Fibroblast of skin of right biceps (primary cell): ENCODE measurements at places on chromosomes 3 and 15.

DNA sequence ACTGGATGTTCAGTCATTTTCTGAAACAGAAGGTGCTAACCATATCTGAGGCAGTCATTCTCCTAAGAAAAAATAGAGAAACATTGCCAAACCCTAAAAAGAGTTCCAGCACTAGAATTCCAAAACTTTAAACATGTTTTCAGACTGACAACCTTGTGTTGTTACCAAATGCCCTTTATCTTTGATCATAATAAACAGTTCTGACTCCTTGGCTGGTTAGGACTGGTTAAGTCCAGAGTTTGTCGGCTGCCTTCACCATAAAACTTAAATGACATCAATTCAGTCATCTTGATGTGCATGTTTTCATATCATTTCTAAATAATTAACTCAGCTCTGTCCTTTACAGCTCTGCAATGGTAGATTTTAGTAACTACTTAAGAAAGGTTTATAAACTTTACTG is 68.0 kb downstream of the COL8A1 start:
- no peak for DNase-seq

- no peak for DNase-seq
Observed at GRCh38 chr15:94119298-94119811, 112.0 kb upstream of the MCTP2 start.

DNA sequence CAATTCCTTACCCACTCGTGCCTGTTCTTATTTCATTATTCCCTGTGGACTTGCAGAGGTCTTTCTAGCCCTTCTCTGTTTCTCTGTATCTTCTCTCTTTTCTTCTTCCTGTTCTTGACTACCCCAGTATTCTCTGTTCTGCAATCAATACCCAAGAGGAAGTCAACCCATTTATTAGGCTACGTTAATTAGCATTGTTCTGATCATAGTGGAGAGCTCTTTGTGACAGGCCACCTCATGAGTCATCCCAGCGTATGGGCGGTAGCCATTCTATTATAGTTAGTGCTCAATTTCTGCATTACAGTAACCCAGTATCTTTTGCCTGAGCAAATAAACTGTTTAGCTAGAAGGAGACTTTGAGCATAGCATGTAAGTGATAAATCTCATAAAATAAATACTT is 259.5 kb upstream of the GRM7 start:
- no peak for DNase-seq

- no peak for DNase-seq
Observed at GRCh38 chr15:51133140-51133765, 38.5 kb upstream of the TNFAIP8L3 start.

DNA sequence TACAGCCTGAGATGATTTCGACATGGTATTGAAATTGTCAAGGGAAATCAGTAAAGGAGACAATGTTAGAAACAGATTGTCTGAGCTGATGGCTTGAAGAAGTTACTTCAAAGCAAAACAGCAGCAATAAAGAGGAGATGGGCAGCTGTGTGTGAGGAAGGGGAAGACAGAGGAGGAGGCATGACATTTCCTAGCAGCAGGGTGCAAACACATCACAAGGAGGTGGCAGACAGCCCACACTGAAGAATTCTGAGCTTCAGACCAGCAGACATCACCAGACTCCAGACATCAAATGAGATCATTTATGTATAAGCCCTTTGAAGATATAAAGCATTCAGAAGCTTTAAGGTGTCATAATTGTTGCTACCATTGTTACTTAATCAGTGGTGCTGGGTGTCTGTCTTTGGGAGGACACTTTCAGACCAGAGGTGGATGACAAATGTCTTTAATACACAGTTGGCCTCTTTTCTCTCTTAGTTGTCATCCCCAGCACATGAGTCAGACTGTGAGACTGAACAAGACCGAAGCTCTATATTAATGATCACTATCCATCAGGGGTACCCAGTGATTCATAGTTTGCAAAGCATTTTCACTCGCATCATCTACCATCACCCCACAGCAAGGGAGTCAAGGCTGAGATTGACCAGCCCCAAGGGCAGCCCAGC is 203.9 kb downstream of the MINAR1 start:
- DNase-seq = peak; percentile 79

GRCh38 chr15:66594836-66595235 is 29.0 kb upstream of the LCTL start:
- no peak for DNase-seq

DNA sequence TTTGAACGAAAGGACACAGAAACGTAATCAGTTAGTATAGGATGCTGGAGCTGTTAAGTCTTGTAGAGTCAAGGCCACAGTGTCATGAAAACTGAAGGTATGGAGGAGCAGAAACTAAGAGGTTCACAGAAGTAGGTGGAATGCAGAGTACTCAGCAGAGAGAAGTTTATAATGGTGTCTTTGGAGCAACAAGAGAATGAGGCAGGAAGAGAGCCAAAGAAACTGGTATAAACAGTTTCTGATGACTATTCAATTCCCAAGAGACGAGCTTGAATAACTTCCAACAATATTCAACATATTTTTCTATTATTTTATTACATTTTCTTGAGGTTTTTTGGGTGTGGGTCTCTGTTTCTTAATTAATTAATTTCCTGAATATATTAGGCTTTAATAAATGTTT is 29.6 kb downstream of the GALK2 start:
- peak; percentile 11 for DNase-seq

DNA sequence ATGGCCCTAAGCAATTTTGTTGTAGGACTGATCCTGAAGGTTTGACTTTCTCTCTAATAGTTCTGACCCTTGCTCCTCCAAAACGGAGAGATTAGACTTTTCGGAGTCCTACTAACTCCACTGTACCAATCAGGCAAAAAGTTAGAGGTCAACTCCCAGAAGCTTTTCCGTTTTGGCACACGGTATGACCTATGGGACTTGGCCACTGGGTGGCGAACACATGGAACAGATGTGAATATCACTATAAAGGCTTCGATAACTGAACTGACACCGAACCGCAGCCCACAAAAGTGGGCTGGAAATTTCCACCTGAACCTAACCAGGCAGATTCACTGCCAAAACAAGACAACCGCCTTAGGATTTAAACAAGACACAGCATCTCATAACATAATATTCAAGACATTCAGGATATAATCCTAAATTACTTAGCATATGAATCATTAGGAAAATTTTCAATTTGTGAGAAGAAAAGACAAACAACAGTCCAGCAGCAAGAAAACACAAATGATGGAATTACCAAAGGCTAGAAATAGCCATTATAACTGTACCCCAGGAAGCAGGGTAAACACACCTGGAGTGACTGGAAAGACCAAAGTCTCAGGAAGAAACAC is 12.2 kb upstream of the TM2D3 start:
- no peak for DNase-seq

DNA sequence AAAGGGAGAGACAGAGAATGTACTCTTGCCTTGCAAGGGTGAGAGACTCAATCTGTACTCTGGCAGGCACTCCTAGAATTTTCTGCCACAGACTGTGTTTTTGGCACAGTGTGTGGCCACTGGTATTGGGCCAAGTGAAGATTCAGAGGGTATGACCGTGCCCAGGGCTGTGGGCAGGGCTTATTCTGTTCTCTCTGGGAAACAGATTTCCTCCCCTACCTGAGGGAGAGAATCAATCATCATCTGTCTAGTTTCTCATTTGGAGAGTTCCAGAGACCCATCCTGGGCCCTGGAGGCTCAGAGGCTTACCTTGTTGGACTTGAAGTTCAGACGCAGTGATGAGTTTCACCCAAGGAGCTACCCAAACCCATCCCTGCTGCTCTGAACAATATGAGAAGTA is 28.2 kb downstream of the CSTA start:
- DNase-seq = no peak

GRCh38 chr15:49900006-49900902 is 218.8 kb downstream of the ATP8B4 start:
- peak; percentile 55 for DNase-seq

DNA sequence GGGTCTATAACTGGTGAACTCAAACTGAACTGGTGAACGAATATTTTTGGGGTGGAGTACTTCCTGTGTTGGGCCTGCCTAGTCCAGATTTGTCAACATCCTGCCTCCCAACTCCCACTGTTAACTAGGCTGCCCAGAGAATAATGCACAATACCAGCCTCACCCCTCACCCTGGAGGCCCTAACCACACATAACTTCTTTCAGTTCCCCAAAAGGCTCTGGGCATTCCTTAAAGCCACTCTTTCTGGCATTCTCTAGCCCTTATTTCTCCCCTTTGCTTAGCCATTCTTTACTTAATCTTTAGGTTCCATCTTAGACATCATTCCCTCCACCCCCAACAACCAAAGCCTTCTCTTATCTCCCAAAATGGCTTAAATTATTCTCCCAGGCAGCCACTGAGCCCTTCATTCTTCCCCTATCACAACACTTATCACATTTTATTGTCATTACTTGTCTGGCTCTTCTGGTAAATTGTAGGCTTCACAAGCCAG is 9.1 kb upstream of the SEC11A start:
- peak; percentile 41 for DNase-seq

- no peak for DNase-seq
Observed at GRCh38 chr15:40922608-40923005, 6.5 kb upstream of the DLL4 start.

DNA sequence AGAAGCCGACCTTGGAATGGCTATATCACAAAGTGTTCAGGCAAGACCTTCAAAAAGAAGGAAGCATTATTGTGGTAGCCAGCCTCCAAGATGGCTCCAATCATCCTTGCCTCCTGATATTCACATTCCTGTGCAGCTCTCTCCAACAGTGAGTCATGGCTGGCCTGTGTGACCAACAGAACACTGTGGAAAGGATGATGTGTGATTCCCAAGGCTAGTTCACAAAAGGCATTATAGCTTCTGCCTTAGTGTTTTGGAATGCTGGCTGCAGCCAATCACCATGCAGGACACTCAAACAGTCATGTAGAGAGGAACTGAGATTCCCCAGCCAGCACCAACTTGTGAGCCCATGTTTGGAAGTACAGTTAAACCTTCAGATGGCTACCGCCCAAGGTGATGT is 102.6 kb downstream of the EFL1 start:
- DNase-seq = peak; percentile 100

DNA sequence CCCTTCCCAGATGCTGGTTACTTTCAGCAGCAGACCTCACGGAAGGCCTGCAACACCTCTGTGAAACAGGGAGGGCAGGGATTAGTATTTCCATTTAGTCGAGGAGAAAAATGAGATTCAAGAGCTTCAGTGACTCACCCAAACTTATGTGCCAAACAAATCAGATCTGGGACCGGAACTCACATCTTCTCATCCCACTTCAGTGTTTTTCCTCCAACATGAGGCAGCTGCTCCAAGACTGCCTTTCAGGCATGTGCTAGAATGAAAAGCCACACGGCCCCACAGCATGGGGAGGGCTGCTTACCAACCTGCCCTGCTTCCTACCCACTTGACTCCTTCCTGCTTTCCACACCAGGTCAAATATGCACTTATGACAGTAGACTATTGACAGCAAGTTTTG is 129.4 kb upstream of the SLC24A5 start:
- DNase-seq = peak; percentile 15

DNA sequence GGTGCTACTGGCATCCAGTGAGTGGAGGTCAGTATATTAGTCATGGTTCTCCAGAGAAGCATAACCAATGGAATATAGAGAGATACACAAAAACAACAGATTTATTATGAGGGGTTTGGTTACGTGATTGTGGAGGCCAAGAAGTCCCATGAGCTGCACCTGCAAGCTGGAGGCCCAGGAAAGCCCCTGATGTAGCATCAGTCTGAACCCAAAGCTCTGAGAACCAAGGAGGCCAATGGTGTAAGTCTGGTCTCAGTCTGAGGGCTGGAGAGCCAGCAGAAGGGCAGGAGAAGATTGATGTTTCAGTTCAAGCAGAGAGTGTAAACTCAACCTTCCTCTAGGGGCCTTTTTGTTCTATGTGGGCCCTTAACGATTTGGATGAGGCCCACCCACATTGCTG is 144.1 kb downstream of the KLF13 start:
- DNase-seq = no peak

GRCh38 chr3:63900010-63900409 is 12.2 kb downstream of the SCAANT1 start:
- no peak for DNase-seq

GRCh38 chr15:44550256-44550655 is 13.3 kb downstream of the EIF3J start:
- DNase-seq = peak; percentile 39

DNA sequence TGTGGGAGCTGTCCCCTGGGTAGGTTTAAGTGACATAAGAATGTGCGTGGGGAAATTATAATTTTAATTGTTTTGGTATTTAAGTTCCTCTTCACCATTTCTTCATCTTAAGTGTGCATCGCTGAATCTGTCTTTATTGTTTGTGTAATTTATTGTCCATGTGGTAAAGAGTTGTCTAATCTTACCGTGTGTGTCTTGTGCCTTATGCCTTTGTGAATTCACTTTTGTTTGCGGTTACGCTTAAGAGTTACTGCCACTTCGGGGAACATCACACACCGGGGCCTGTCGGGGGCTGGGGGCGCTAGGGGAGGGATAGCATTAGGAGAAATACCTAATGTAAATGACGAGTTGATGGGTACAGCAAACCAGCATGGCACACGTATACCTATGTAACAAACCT is 767 bp downstream of the WDR48 start:
- DNase-seq = no peak

GRCh38 chr3:146166415-146166821 is 5.4 kb upstream of the PLOD2 start:
- peak; percentile 87 for DNase-seq

DNA sequence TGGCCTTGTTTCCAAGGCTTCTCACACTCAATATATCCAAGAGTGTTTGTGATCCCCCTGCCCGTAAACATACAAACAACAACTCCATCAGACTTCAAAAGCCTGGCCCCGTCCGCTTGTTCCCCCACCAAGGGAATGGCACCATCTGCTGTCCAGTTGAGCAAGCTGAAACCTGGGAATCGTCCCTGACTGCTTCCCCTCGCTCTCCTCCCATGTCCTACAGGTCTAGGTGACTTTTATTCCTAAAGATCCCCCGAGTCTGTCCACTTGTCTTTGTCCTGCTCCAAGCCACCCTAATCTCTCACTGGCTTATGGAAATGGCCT is 27.9 kb upstream of the FAM174B start:
- peak; percentile 15 for DNase-seq

DNA sequence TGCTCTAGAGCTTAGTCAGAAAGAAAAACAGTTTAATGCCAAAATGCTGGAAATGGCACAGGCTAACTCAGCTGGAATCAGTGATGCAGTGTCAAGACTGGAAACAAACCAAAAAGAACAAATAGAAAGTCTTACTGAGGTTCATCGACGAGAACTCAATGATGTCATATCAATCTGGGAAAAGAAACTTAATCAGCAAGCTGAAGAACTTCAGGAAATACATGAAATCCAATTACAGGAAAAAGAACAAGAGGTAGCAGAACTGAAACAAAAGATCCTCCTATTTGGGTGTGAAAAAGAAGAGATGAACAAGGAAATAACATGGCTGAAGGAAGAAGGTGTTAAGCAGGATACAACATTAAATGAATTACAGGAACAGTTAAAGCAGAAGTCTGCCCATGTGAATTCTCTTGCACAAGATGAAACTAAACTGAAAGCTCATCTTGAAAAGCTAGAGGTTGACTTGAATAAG is 150.5 kb upstream of the LRRFIP2 start:
- DNase-seq = peak; percentile 26

- no peak for DNase-seq
Observed at GRCh38 chr15:64117759-64118487, 22.1 kb downstream of the SNX1 start.
